ENCODE measurements at places on chromosomes 2 and 18.

- no peak for DNase-seq
These were observed 111.9 kb upstream of the SYT4 start for GRCh38 chr18:43389163-43389562.

GRCh38 chr2:139514951-139515350 lies 734.8 kb upstream of the NXPH2 start:
- no peak for DNase-seq

- no peak for DNase-seq
These were observed 89.0 kb upstream of the DLGAP1 start for GRCh38 chr18:4544142-4544541.

DNA sequence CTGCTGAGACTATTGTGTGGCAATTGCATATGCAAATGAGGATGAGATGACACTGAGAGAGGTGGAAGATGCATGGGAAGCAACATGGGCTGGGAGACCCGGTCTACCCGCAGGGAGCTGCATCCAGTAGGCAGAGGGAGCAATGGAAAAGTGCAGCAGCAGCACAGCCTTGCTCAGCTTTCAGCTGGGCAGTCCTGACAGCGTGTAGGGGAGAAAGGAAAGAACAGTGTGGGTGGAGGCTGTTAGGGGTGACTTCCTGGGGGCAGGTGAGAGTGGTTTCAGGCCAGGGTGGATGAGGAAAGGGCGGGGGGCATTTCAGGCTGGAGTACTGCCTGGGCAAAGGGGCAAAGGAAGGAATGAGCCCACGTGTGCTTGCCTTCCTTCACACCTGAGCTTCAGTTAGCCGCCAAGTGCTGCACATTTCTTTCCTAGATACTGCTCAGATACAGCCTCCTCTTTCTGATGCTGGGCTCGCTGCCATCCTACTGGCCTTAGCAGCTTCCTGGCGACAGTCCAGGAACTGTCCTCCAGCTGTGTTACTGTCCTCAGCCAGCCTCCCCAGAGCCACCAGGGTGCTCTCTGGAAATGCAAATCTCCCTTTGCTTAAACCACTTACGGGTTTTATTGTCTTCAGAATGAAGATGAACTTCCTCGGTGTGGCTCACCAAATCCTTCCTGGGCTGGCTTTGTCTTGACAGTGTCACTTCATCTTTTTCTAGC lies 276.3 kb downstream of the TSN start:
- DNase-seq = peak; percentile 81

DNA sequence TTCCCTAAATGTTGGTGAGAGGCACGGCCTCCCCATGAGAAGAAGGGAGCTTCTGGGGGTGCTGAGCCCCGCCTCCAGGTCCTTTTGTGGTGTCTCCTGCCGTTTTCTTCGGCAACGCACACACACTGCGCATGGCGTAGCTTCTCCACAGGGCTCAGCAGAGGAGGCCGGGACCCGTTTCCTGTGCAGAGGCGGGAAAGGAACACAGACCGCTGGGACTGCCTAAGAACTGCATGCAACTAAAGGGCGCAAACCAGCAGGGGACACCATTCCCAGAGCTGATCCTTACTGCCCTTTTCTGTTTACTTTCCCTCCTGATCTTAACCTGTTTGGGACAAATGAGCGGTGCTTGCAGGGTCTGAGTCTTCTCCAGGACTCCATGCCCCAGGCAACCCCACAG lies 90.3 kb upstream of the CAPN13 start:
- no peak for DNase-seq

- no peak for DNase-seq
These were observed 2.3 kb downstream of the KRCC1 start for GRCh38 chr2:88053296-88053695.

GRCh38 chr2:98731041-98731893 lies at the start of gene MGAT4A:
TSS of gene MGAT4A (minus strand) at chr2:98731132. CDS start at chr2:98726332, 4,800 bp downstream.
- peak; percentile 80 for DNase-seq

GRCh38 chr18:44520981-44521667 lies 159.6 kb upstream of the SETBP1 start:
- DNase-seq = no peak

GRCh38 chr2:144894612-144895599 lies 375.0 kb upstream of the ZEB2 start:
- no peak for DNase-seq

Measured in RPMI8226 (cell line).